SHP77 treated with DMSO at 0.1 percent for 48 hours (cell line): ENCODE measurements at places on chromosomes 4 and X.

- no peak for DNase-seq
Observed at GRCh38 chr4:61336488-61336887, 136.4 kb downstream of the ADGRL3 start.

GRCh38 chrX:3159995-3160720, 118.9 kb downstream of the ARSF start:
- DNase-seq: no peak

GRCh38 chr4:189365451-189365850, 575.2 kb upstream of the FRG1 start:
- no peak for DNase-seq

DNA sequence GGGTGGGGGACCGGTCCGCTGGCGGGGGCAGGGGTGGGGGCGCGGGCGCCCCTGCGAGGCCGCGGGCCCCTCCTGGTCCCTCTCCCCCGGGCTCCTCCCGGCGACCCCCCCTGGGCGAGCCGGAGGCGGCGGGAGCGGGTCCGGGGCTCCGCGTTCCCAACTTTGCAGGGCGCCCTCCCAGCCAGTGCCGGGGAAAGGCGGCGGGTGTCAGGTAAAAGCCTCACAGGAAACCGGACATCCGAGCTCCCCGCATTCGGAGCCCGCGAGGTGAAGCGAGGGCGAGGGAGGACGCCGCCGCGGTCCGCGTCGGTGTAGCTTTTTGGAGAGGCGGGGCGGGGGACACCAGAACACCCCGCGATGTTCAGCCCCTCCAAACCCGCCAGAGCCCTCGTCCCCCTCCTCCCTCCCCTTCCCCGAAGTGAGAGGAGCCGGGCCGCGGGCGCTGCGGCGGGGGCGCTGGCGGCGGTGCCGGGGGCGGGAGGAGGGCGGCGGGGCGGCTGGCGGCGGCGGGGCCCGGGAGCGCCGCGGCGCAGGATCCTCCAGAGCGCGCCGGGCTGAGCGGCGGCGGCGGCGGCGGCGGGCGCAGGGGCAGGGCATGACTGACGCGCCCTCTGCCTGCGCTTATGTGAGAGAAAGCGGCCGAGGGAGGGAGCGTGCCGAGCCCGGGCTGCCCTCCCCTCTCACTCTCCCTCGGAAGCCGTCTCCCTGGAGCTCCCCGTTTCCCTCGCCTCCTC, at the start of gene VEGFC:
Gene VEGFC (minus strand): TSS at position 597 of the 734 bp plus-strand sequence. CDS start 611 bp downstream, outside the sequence.
- no peak for DNase-seq

GRCh38 chr4:147368948-147369347, 111.9 kb upstream of the EDNRA start:
- no peak for DNase-seq

GRCh38 chr4:183144787-183145186, 45.7 kb downstream of the WWC2 start:
- no peak for DNase-seq

DNA sequence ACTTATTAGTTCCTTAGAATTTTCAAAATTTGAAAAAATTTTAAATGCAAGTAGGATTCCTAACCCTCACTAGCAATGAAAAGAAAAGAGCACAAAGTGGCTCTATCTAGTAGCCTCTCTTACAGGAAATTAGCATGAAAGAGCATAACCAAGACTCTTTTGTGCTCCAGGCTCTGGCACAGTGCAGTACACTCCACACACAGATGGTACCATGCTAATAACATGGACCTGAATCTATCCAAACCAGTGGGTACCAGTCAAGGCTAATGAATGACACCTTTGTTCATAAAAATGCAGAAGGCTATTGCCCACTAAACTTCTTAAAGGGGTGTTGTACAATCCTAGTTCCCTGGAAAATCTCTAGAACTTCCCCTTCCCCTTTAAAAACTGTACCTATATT, 119.0 kb downstream of the MANBA start:
- no peak for DNase-seq

DNA sequence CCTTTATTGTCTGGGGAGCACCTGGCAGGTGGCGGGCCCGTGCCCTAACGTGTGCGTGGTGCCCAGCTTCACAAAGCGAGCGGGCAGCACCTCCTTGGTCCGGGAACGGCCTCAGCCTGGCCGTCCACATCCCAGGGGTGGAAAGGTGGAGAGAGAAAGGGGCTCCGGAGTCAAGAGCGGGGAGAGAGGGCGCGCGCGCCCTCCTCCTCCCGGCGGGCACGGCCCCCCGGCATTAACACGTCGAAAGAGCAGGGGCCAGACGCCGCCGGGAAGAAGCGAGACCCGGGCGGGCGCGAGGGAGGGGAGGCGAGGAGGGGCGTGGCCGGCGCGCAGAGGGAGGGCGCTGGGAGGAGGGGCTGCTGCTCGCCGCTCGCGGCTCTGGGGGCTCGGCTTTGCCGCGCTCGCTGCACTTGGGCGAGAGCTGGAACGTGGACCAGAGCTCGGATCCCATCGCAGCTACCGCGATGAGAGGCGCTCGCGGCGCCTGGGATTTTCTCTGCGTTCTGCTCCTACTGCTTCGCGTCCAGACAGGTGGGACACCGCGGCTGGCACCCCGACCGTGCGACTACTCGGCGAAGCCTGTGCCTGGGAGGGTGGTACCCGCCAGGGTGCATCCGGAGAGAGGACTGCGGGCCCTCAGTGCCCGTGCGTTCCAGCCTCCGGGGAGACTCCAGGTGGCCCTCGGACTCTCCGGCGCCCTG, at the start of gene KIT:
Gene KIT (plus strand): TSS at position 407 of the 701 bp plus-strand sequence. CDS start 58 bp downstream, at position 465.
- no peak for DNase-seq

- DNase-seq: no peak
Observed at GRCh38 chrX:24133312-24133711, 16.2 kb upstream of the ZFX start.

- DNase-seq: no peak
Observed at GRCh38 chr4:47473141-47473750, 9.7 kb upstream of the COMMD8 start.

- no peak for DNase-seq
Observed at GRCh38 chr4:21726255-21726815, 222.2 kb downstream of the KCNIP4 start.

GRCh38 chrX:119685225-119686066, 7.5 kb downstream of the SEPTIN6 start:
- DNase-seq: no peak

GRCh38 chr4:90798948-90799347, 671.8 kb downstream of the CCSER1 start:
- no peak for DNase-seq

DNA sequence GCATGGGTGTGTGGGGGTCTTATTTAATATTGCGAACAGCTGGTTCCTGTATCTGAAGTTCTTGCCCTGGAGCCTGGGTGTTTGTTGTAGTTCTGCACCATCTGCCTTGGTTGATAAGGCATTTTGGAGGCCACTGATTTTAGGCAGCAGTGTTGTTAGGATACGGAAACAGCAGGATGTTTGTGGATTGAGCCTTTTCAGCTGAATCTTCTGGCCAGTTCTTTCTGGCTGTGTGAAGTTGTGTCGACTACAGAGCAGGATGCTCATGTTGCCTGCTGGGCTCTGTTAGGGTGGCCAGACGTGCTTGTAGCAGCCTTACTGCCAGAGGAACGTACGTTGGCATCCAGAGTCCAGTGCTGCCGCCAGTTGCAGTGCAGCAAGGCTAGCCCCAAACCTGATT, 134.2 kb downstream of the PTTG2 start:
- no peak for DNase-seq

- no peak for DNase-seq
Observed at GRCh38 chr4:53920116-53920515, 144.3 kb downstream of the CHIC2 start.

GRCh38 chrX:87687703-87688102, 170.1 kb downstream of the KLHL4 start:
- DNase-seq: no peak

DNA sequence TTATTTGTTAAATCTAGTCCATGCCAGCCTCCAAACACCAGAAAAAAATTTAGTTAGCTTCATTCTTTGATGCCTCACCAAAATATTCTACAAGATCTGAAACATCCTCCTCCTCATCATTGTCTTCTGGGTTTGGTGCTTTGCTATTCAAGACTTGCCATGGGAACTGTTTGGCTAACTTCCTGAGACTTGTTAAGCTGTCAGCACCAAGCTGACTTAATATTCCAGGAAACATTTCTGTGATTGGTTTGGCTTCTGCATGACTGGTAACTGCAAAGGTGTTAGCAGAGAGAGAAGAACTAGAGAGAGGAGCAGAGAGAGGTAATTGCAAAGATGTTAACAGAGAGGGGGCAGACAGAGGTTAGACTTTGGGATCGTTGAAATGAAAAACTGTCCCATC, 101.3 kb downstream of the PALLD start:
- no peak for DNase-seq

DNA sequence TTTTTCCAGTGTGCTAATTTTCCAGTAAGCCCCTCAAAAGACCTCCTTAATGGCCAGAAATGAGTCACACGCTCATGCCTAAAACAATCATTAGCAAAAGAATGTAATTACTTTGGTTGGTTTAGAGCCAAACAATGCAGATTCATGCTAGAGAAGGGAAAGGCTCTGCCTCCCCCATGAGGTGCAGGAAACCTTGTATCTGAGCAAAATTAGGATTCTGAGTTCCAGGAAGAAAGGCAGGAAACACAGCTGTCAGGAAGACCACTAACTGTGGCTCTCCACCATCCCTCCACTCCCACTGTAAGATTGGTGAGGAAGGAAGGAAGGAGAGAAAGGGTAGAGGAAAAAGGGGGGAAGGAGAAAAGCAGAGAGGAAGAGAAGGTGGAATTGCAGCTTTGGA, 104.9 kb upstream of the DHX15 start:
- DNase-seq: no peak

GRCh38 chr4:108377021-108377420, 208.3 kb upstream of the LEF1 start:
- DNase-seq: no peak

DNA sequence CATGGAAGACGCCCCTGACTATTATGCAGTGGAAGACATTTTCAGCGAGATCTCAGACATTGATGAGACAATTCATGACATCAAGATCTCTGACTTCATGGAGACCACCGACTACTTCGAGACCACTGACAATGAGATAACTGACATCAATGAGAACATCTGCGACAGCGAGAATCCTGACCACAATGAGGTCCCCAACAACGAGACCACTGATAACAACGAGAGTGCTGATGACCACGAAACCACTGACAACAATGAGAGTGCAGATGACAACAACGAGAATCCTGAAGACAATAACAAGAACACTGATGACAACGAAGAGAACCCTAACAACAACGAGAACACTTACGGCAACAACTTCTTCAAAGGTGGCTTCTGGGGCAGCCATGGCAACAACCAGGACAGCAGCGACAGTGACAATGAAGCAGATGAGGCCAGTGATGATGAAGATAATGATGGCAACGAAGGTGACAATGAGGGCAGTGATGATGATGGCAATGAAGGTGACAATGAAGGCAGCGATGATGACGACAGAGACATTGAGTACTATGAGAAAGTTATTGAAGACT, 3.6 kb downstream of the TSPYL2 start:
- no peak for DNase-seq

DNA sequence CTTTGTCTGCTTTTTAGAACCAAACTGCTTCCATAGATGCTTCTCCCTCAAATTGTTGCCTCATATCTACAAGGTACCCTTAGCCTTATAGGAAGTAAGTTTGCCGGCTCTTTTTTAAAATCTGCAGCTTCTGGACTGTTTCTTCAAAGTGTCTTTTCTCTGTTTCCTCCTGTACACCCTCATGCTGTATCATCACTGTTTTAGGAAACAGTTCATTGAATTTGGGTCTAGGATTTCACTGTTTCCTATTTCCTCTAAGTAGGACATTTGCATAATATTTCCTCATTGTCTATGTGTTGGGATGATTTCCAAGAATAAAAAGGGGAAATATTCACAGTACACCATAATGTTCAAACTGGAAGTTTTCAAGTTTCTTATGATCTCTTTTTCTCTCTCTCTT, 43.0 kb downstream of the BANK1 start:
- DNase-seq: no peak

DNA sequence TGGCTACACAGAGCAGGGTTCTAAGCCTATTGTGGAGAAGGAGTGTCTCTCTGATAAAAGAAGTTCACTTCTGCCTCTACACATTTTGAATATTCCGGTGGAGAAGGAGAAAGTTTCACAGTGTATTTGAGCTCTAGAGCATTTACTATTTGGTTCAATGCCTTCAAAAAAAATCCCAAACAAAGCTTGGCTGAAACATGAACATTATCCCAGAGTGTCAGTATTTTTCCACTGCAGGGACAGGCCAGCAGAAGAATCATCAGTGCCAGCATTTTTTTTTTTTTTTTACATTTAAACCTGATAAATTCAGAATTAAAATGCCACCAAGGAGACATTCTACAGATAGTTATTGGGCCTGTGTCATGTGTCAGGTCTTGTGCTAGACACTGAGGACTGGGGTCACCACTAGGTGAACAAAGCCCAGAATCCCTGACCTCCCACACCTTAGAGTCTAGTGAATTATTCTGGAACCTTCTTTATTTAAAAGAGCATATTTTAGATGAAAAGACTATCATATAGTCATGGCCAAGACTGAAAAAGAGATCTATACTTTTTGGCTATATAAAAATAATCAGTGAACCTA, 48.0 kb upstream of the NAP1L5 start:
- no peak for DNase-seq

- no peak for DNase-seq
Observed at GRCh38 chrX:110257889-110258288, 60.0 kb downstream of the AMMECR1 start.

DNA sequence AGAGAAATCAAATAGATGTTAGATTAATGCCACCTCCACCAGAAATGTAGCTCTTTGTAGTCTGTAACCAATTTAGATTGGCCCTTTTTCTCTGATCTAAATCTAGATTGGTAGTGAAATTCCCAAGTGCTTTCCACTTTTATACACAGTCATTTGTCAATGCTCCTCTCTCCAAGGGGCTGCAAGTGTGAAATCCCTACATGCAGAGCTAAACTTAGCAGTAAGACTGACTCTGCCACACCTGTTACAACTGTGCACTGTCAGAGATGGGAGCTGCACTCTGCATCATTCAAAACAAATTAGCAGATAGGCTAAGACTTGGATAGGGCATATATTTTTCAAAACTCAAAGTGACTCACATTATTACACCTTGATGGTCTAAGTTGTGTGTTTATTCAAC, 9.1 kb downstream of the SERTM2 start:
- no peak for DNase-seq

DNA sequence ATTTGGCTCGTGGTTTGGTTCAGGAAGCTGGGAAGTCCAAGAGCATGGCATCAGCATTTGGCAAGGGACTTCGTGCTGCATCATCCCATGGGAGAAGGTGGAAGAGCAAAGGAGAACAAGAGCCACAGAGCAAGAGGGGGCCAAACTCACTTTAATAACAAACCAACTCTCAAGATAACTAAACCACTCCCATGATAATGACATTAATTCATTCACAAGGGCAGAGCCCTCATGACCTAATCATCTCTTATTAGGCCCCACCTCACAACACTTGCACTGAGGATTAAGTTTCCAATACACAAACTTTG, 113.4 kb upstream of the ATXN3L start:
- DNase-seq: no peak

DNA sequence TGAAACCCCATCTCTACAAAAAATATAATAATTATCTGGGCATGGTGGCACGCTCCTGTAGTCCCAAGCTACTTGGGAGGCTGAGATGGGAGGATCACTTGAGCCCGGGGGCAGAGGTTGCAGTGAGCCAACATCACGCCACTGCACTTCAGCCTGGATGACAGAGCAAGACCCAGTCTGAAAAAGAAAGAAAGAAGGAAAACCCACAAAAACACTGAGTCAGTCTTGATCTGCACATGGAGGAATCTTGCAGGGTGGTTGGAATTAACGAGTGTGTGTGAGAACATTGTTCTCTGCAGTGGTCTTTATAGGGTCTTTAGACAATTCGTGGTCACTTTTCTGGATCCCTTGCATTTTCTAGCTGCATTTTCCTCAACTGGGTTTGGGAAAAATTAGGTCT, 23.2 kb downstream of the ADD1 start:
- no peak for DNase-seq
